DND-41 (cell line): ENCODE measurements at places on chromosomes 2 and 18.

- no peak for DNase-seq
These were observed 7.2 kb upstream of the SFXN5 start for GRCh38 chr2:73078457-73079411.

- DNase-seq, result no peak
These were observed 163.3 kb downstream of the SLC39A10 start for GRCh38 chr2:195820373-195820772.

DNA sequence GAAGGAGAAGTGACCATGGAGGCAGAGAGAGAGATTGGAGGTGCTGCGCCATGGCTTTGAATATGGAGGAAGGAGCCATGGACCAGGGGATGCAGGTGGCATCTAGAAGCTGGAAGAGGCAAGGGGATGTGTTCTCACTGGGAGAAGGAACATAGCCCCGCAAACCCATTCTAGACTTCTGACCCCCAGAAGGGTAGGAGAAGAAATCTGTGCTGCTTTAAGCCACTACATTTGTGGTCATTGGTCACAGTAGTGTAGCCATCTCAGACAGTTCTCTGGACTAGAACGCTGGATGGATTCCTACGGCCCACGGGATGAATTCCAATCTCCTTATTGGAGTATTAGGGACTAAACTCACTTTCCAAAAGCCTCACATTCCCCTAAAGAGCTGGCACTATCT lies 67.8 kb downstream of the PTGR3 start:
- DNase-seq, result no peak

GRCh38 chr2:217900010-217900779 lies 102.6 kb downstream of the TNS1 start:
- DNase-seq, result no peak

GRCh38 chr2:74333896-74334586 lies 9.2 kb downstream of the SLC4A5 start:
- DNase-seq, result no peak

DNA sequence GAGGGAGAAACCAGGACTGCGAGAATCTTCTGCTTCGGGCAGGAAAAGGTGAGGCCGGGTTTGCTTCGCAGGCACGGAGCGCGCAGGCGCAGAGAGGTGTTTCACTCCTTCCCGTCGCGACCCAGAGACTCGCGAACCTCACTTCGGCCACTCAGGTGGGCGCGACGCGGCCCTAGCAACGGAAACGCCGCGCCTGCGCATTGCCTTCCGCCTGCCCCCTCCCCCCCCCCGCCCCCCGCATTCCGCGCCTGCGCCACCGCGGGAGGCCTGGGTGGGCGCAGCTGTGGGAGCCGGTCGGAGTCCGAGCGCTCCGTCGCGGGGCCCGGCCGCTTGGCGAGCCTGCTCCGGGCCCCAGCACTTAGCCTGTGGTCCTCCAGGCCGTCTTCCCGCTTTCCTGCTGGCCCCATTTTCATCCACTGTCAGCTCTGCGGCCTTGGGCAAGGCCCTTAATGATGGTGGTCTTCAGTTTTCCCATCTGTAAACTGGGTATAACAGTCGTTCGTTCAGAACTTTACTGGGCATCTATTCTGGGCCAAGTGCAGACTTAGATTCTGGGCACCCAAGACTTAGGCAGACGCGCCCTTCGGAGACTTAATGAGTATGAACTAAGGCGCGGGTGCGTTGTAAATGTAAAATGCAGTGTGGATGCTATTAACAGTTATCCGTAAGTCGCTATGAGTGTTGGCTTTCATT lies 62.1 kb upstream of the ACKR3 start:
- DNase-seq, result no peak

GRCh38 chr18:35418610-35419009 lies 41.5 kb upstream of the ZNF396 start:
- no peak for DNase-seq

- no peak for DNase-seq
These were observed 632.2 kb downstream of the SLC4A3 start for GRCh38 chr2:220259662-220260061.

DNA sequence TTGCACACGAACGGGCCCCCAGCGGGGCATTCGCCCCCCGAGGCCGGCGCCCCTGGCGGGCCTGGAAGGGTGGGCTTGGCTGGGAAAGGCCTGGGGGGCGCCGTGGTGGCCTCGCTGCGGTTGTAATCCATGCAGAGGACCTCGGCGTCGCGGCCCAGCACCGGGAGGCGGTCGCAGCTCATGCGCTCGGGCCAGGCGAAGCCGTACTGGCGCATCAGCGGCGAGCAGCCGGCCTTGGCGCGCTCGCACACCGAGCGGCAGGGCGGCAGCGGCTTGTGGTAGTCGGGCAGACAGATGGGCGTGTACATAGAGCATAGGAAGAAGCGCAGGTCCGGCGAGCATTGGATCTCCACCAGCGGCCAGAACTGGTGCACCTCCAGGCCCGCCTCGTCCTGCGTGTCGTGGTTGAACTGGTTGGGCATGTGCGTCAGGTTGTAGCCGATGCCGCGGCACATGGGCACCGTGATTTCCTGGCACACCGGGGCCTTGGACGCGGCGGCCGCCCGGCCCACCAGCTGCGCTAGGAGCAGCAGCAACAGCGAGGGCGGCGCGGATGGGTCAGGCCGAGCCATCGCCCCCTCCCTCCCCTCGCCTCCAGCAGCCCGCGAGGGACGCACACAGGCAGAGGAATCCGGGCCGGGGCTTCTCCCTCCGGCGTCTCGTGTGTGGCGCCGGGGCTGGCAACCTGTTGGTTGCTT lies 1.4 kb downstream of the FZD5 start:
- DNase-seq, result no peak

DNA sequence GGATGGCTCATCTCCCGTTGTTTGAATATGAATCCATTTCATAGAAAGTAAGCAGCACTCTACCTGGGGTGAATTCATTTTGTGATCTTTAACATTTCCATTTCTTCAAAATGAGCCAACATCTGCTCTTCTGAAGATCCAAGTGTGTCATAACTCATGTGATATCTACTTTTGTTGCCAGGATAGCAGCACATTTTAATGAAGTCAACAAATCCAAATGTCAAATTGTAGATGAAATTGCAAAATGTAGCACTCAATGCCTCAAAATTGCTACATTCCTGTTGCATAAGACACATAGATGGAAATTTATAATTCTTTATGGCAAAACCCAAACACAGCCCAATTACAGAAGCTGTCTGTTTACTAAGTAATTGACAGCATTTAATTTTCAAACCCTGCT lies 360.7 kb downstream of the TMX3 start:
- no peak for DNase-seq

- no peak for DNase-seq
These were observed 120.6 kb upstream of the SP3 start for GRCh38 chr2:174085781-174086180.

DNA sequence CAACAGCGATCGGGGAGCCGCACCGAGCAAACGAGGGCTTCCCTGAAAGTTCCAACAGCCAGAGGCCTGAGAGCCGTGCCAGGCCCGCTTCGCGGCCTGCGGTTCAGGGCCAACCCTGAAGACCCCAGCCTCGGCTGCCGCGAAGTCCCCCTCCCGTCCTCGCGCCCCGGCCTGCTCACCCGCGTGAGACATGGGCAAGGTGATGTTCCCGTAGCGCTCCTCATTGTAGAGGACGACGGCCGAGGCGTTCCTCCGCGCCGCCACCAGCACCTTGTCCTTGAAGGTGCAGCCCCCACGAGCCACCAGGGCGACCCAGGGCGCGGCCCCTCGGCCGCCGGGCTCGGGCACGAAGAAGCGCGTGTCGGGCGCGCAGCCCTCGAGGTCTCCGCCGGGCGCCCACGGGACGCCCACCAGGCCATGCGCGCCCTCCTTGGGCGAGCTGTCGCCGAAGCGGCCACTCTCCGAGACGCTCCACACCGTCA lies 510 bp downstream of the RNF149 start:
- peak; percentile 43 for DNase-seq

GRCh38 chr2:224982226-224982625 lies 60.0 kb downstream of the DOCK10 start:
- no peak for DNase-seq

- no peak for DNase-seq
These were observed 1010.7 kb upstream of the ZEB2 start for GRCh38 chr2:145530653-145531052.

GRCh38 chr18:25457601-25458000 lies 105.6 kb upstream of the ZNF521 start:
- DNase-seq, result no peak

GRCh38 chr2:200757399-200757798 lies 54.3 kb upstream of the BZW1 start:
- DNase-seq, result no peak

- DNase-seq, result no peak
These were observed 123.5 kb downstream of the LAMA3 start for GRCh38 chr18:23812546-23813440.

DNA sequence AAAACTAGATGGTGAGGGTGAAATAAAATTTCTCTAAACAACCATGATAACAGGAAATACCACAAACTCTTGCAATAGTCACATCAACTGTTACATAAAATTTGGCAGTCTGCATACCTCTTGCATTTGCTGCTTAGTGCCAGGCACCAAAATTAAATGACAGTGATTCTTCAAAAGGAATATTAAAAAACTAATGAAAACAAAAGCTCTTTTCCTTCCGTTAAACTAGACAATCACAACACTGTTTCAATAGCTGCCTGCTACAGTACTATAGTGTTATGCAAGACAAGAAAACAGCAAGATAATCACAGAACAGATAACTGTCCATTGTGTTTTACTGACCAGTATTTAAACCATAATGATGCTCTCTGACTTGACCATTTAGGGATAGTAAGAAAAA lies 239.0 kb upstream of the SMAD7 start:
- no peak for DNase-seq

GRCh38 chr2:9573840-9574239 lies 18.2 kb upstream of the ADAM17 start:
- no peak for DNase-seq

GRCh38 chr2:105926960-105927678 lies 182.4 kb downstream of the NCK2 start:
- DNase-seq, result peak; percentile 63
